ENCODE measurements at places on chromosomes 3 and 15.
A peak's percentile ranks its signal among the peaks of the same experiment; 100 is the strongest.

GRCh38 chr15:91254766-91255165 lies 154.7 kb downstream of the SV2B start:
- no peak for DNase-seq

GRCh38 chr3:29335438-29335837 lies 54.6 kb downstream of the RBMS3 start:
- peak; percentile 70 for DNase-seq

GRCh38 chr3:184314700-184315542 lies 515 bp downstream of the EIF4G1 start:
- peak; percentile 86 for DNase-seq

GRCh38 chr3:9817436-9817835 lies 7.4 kb downstream of the TTLL3 start:
- no peak for DNase-seq

DNA sequence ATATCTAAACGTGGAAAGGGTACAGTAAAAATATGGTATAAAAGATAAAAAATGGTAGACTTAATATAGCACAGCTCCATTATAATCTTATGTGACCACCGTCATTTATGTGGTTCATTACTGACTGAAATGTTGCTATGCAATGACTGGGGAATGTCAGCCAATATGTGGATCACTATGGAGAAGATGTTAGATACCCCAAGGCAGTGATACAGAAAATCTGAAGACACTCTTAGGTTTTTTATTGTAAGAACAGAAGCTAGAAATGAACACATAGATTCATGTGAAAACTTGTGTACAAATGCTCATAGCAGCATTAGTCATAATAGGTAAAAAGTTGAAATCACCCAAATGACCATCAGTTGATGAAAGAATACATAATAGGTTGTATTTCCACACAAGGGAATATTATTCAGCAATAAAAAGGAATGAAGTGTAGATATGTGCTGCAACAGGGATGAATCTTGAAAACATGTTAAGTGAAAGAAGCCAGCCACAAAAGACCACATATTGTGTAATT lies 18.4 kb downstream of the MEF2A start:
- DNase-seq: no peak

- DNase-seq: no peak
These were observed 65.7 kb downstream of the FBLN2 start for GRCh38 chr3:13614607-13615006.

DNA sequence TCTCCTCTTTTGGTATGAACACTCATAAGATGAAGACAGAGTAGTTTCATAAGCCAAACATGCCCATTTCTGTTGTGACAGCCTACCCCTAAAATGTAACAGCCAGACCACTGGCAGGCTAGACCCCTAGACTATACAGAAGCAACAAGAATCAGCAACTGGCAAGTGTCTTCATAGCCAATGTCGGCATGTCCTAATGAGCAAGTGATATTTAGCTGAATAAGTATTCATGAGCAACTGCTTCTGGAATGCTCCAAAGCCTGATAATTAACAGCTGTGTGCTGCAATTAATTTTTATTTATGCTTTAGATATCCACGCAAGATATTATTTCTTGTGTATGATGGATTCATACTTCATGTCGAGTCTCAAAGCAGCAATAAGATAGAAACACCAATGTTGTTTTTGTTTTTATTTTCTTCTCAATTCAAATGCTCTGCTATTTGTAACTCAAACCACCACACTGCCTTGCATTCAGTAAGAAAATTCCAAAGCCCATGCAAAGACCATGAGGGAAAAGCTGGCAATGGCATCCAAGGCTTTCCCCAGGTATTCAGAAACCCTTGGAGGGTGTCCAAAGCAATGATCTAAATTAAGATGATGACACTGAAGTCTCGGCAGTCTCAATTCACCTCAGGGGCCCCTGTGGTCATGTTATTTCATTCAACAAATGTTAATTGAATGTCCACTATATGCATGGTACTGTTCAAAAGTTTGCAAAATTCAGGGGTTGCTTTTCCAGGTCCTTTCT lies 167.7 kb upstream of the NECTIN3 start:
- no peak for DNase-seq

DNA sequence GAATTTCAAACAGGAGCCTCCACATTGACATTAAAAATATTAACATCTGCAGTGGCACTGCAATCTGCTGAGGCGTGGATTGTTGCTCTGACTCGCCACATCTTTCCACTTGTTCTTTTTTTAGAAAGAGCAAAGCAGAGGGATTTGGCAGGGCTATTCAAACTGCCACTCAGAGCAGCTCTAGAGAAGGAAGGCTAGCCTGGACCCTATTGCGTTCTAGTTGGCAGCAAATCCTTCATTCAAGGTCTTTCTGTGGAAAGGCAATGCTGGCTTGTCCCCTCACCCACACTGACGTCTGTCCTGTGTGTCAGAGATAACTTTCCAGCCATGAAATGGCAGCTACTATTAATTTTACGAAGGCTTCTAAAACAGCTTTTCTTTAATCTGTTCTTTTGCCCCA lies 483.2 kb upstream of the SGO1 start:
- DNase-seq: peak; percentile 62

DNA sequence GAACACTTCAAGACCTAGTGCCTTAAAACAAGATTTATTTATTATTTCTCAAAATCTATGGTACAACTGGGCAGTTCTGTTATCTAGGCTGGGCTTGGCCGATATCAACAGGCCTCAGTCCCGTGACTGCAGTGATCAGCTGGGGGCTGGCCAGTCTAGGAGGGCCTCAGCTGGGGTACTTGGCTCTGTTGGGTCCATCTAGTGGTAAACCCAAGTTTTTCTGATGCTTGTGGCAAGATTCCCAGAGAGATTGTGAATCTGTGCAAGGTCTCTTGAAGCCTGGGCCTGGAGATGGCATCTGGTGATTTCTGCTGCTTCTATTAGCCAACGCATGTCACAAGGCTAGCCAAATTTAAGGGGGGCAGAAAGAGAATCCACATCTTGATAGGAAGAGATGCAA lies 482.4 kb upstream of the SGO1 start:
- no peak for DNase-seq

All from body of pancreas (tissue), 4 donors.